RPMI8226 (cell line): ENCODE measurements at places on chromosomes 5 and 9.
A peak's percentile ranks its signal among the peaks of the same experiment; 100 is the strongest.

GRCh38 chr5:115475788-115476187 is 68.8 kb downstream of the FEM1C start:
- no peak for DNase-seq

DNA sequence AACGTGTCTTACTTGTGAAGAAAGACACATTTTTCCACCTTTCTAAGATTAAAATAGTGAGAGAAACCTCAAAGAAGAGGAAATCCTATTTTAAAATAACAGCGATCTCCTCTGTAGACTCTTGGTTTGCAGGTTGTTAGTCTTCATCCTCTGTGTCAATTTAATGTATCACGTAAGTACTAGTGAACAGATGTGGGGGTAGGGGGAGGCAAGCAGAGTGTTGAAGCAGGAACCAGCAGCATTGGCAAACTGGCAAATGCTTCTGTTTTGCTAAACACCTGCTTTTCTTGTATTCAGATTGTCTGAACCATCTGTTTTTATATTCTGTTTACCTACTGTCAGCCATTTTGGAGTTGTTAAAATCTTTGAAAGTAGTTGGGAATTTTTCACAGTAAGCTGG is 159.3 kb upstream of the TLX3 start:
- DNase-seq, result no peak

DNA sequence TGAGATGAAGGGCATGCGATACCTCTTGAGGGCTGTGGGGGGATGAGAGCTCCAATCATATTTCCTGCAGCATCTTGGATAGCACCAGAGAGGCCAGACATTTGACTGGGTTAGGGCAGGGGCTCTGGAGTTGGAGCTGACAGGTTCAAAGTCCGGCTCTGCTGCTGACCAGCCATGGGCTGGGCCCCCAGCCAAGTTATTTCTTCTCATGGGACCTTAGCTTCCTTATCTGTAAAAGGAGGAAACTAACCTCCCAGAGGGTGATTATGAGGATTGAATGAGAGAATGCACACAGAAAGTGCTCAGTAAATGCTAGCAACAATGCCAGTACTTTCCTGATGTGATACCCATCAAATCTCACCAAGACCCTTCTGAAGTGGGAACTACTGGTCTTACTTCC is 65.2 kb upstream of the SLC25A51 start:
- no peak for DNase-seq

DNA sequence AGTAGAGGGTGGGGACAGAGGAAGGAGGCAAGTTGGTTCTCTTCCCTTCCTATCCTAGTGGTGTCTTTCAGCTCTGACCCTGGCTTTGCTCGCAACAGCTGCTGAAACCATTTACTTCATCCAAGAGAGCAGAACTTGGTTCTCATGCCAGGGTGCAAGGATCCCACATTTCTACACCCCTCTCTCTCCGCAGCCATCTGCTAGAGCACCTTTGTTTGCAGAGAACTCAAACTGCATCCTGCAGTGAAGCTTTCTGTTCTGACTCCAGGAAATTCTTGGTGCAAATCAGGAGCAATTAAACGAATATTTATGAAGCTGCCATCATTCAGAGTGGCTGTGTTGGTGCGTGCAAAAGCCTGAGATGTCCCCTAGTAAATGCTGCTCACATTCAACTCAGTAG is 31.9 kb downstream of the NEUROG1 start:
- DNase-seq, result no peak

DNA sequence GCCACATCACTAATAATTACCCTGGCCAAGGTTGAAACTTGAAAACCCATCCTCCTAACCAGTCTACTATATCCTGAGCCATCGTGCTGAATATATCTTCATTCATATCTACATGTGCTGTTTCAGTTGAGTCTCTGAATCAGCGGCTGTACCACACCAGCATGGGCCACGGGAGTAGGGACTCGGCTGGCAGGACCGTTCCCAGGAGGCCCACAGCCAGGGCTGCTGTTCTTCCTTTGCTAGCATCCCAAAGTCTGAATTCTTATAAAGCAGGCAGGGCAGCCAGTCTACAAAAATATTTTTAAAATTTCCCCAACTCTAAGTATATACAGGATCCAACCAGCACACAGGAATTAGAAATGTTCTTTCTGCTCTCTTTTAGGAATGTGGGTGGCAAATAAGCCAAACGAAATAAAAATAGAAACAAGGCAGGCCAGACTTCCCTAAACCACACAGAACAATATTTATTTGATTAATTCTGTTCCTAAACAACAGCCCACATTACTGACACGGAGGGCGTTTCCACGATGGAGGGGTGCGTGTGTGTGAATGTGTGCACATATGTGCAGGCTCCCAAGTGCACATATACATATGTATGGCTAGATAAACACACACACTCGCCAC is 42.8 kb upstream of the EQTN start:
- no peak for DNase-seq

DNA sequence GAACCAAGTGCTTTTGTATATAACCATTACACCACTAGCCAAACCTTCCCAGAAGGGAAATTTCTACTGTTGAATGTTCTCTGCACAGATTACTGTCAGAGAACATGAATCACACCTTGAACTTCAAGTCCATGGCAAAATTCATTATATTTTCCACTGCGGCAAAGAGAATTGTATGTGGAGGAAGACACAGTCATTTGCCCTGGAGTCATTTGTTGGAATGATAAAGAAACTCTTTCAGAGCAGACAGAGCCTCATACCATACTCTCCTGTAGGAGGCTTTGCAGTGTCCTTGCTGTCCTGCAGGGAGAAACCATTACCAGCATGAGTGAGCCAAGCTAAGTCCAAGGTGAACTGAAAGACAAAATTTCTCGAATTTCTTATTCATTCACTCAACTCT is 369.0 kb downstream of the ARHGEF28 start:
- DNase-seq, result no peak

DNA sequence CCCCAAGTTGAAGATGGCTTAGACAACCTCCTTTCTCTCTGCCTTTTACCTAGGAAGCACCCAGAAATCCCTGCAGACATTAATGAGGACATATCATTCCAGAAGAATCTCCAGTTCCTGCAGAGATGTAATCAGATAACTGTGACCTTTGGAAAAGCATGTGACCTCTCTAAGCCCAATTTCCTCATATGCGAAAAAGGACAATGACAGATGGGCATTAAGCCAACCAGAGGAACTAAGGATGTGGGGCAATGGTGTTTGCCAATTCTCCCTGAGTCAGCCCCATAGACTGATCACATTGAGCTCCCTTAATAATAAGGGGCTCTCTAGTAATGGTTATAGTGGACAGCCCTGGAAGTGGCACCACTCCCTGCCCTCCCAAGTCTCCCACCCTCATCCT is 10.1 kb upstream of the FOXI1 start:
- DNase-seq, result no peak

GRCh38 chr5:119274767-119275130 is 81.1 kb upstream of the TNFAIP8 start:
- DNase-seq, result peak; percentile 40

GRCh38 chr9:127011772-127012171 is 97.2 kb downstream of the RALGPS1 start:
- DNase-seq, result no peak

DNA sequence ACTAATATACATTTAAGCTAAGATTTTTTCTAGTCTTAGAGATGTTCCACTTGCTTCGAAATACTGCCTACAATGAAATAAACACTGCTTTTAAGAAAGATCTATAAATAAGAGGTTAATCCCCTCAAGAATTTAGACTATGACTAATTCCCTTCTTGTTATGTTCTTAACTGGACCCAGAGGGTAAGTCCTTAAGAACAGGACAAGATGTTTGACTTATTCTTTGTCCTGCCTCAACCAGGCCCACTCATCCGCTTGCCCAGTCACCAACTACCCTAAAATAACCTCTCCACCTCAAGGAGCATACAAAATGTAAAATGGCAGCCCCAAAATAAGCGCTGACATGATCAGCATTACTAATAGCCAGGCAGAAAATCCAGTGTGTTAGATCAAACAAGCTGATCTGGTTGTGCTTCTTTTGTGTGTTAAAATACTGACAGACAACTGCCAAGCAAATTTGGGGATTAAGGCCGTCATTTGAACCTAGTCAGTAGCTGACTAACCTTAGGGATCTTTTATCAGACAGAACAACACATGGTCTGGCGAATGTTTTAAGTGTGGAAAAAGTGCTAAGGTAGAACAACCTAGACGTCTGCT is 93.7 kb upstream of the SMC5 start:
- DNase-seq, result no peak

DNA sequence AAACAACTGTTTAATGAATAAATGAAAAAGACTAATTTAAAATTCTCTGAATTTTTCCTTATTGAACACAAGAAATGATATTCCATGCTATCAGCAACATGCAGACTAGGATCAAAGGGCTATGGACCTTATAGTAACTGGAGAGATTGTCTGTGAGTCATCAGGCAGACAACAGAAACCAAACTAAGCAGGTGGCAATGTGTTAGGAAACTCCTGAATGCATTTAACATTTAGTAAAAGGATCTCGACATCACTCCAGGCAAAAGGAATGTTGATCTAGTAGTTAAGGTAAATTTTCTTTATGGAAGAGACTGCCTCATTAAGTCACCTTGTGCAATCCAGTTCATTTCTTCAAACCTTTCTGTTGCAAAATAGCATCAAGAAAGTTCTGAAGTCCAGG is 58.4 kb downstream of the ARL15 start:
- no peak for DNase-seq

DNA sequence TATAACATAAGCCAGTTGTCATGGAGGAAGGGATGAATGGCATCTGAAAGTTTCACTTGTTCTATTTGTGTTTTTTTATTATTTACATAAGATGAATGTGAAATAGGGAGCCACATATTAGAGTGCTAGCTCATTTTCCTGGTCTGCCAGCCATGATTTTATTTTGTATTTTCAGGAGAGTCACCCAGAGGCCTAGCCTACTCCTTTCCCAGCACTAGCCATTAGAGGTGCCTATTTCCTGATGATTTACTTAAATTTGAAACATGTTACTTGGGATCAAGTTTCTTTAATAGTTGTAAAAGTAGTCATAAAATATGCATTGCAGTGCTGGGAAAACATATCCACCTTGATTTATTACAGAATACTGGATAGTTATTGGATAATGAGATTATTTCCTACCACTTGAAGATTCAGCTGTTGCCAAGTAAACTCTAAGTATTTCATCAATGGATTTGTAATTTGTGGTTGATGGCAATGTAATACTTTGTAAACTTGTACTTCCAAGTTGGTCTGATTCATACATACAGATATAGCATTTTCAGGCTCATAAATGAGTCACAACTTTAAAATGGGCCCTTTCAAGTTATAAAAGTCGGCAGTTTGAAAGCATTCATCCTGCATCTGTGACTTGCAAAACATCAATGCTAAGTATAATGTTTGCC is 50.8 kb downstream of the KCNN2 start:
- no peak for DNase-seq
